ENCODE measurements at places on chromosomes 2 and 18. TPM values are rescaled to one million over a fixed set of nuclear protein-coding genes. Genes with fewer than 3 reads are reported as not detected.

Gene HTR2B
- total RNA-seq = not detected

Gene SPP2
- not detected for total RNA-seq

Gene CTLA4
- total RNA-seq = under 0.01 TPM

Gene GPBAR1
- total RNA-seq = 0.54 TPM

Gene PPM1G
- 66.2 TPM for total RNA-seq
